ENCODE measurements at places on chromosomes 3 and 15.

- no peak for DNase-seq
Measured at GRCh38 chr3:42664438-42664803, 10.9 kb downstream of the ZBTB47 start.

DNA sequence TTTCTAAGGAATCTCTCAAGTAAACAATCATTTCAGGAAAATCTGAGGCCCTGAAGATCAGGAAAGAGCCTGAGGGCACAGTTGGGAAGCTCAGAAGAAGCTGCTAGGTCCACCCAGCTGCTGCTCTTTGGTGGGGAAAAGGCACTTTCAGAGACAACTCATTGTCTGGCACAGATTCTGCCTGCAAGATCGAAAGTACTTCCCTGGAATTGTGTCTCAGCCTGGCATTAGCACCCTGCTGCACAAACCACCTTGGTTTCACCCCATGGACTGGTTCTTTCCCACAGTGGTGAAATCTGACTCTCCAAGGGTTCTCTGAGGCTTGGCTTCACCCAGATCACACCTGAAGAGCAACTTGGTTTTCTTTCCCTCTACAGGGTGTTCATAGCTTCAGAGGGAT is 18.7 kb downstream of the THRB start:
- DNase-seq, result no peak

DNA sequence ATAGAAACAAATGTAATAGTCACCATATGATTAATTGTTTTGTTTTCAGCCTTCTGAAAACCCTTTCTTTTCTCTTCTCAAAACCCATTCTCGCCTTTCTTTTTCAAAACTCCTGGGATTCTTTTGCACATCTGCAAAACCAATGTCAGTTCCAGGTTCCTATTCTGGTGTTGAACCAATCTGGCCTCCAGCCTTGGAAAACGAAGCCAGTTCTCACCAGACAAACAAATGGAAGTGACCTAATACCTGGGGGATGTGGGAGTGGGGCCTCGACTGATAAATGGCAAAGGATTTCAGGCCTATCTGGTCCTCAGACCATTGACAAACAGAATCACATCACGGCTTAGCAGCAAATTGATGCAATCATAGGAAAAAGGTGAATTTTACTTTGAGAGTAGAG is 73.0 kb downstream of the COL8A1 start:
- no peak for DNase-seq

DNA sequence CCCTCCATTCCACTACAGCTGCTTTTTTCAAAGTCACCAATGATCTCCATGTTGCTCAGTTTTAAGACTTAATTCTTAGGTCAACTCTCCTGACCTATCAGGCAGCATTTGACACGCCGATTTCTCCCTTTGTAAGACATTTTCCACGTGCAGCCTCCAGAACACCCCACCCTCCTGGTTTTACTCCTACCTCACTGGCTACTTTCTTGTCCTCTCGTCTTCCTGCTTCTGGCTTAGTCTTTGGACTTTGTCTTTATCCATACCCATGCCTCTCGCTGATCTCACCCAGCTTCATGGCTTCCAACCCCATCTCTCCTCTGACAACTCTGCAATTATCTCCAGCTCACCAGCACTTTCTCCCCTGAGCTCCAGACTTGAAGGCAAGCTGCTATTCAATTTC is 99.3 kb upstream of the UMPS start:
- DNase-seq, result no peak

GRCh38 chr3:2495746-2496145 is 397.1 kb downstream of the CNTN4 start:
- DNase-seq, result no peak

DNA sequence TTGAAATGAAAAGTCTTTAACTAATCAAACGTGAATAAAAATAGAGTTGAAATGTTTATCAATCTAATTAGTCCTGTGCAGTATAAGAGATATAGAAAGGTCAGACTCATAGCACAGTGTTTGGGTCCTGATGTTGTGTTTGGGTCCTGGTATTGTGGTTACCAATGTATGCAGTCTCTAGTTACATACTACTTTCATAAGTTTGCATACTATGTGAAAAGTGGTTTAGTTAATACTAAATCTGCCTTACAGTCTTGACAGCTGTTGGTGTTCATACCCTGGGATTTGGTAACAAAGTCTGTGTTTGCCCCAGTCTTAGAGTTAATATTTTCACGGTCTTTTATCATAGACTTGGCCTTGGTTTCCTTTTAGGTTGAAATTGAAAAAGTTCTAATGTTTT is 41.7 kb downstream of the KIF15 start:
- DNase-seq, result no peak

DNA sequence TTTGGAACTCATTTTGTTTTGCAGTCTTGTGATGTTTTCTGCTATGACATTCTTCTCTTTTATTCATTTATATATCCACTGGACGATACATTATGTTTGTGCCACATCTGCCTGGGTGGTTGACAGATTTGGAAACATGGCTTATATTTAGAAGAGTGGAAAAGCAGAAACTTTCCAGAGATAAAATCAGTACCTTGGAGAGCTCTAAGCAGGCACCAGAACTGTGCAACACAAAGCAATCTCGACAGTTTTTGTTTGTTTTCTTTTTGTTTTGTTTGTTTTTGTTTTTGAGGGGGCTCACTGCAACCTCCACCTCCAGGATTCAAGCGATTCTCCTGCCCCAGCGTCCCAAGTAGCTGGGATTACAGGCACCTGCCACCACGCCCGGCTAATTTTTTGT is 45.5 kb downstream of the SYN2 start:
- DNase-seq, result no peak
